ENCODE measurements at places on chromosomes 1 and 21.

DNA sequence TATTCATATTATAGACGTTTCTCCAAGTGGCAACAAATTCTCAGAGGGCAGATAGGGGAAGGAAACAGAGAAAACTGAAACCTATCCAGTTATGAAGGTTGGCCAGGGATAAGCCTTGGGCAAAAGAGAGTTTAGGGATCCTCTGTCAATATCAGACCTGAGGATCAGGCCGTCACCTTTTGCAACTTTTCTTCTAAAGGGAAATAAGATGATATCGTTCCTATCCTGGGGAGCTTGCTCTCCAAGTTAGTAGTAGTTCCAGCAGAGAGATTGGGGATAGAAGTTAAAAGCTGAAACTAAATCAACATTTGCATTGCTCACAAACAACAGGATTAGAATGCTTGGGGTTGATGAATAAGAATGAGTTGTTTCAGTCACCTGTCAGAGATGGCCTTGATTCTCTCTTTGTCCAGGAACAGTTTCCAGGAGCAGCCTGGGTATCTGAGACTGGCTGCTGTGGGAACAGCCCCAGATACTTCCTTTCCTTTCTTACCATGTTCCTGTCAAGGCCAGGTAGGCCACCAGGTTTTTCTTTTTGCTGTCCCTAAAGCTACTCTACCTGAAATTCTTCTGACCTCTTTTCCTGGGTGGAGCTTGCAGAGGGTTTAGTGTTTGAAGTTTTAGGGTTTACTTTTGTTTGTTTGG, 2.5 kb downstream of the RIIAD1 start:
- DNase-seq: no peak

DNA sequence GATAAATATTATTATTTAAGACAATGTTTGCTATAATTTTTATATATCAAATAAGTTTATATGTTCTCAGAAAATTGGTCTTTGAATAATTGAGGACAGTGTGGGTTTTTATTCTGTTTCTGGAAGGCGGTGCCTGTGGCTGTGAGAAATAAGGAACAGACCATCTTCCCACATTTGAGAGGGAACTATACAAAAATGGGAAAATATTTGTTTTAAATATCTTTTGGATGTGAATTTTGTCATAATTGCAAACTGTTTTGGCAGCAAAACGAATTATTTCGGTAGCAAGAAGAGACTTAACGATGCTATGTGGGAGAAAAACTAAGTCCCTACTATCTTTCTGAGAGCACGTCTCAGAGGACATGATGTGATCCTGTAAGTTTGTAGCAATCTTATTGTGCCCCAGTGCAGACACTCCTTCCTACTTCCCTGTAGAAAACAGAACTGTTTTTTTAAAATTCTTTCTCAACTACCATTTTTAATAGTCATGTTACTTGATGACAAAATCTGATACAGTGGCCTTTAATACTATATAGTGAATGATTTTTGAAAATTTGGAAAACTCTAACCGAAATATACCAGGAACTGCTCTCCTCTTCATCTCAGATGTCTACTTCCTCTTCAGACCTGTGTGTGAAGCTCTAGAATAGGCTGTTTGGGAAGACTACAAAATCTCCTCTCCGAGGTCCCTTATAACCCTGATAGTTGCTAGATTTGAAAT, 25.4 kb downstream of the PTPRC start:
- no peak for DNase-seq

- DNase-seq: no peak
These were observed 12.0 kb upstream of the ARHGEF19 start for GRCh38 chr1:16224472-16224871.

DNA sequence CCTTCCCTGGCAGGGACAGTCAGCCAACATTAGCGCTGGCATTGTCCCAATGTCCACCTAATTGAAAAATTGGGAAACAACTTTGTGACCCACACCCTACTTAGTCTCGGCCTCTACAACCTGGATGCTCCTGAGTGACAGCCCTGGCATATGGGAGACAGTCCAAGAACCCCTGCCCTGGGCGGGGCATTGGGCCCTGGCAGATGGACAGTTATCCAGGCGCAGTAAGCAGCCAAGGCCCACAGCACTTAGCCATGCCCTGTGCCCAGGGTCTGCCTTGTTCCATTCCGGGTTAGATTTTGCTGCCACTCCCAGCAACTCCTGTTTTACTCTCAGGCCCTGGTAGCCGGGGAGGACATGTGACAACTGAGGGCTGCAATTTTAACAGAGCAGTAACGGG, 50.3 kb downstream of the NFASC start:
- DNase-seq: no peak

DNA sequence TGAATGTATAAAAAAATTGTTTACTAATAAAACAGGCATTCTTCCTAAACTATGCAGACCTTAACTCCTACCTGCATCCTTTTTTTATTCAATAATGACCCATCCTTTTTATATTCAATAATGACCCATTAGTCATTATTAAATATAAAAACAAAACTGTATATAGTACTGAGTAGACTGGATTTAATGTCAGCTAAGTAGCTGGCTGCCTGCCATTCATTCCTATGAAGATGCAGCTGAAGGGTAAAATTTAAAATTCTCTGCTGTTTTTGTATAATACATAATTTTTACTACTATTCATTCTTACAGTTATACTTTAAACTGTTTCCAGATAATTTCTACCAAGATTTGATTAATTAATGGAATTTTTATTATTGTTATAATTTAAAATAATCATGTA, 79.3 kb downstream of the DENND1B start:
- DNase-seq: no peak

- no peak for DNase-seq
These were observed 317.2 kb downstream of the LTN1 start for GRCh38 chr21:28675331-28676041.

DNA sequence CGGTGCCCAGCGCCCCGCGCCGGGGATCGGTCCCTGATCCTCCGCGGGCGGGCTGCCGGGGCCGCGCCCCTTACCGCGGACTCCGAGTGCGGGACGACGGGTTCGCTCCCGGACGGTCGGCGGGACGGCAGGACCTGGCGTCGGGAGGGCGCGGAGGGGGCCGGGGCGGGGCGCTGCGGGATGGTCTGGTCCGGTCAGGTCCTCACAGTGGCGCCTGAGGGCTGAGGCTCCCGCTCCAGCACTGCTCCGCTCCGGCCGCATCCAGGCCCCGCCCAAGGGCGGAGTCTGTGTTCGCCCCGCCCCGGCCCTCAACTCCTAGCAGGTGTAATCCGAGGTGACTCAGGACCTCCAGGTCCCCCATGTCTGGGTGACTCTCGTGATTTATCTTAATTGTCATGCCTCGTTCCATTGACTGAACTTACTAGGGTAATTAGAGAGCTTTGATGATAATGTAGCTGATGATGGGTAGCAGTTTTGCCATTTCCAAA, at the start of gene RAB3B:
Gene RAB3B, minus strand, starts transcription at position 223 of the 488 bp plus-strand sequence. CDS start 13,583 bp downstream, outside the sequence.
- DNase-seq: peak; percentile 78

DNA sequence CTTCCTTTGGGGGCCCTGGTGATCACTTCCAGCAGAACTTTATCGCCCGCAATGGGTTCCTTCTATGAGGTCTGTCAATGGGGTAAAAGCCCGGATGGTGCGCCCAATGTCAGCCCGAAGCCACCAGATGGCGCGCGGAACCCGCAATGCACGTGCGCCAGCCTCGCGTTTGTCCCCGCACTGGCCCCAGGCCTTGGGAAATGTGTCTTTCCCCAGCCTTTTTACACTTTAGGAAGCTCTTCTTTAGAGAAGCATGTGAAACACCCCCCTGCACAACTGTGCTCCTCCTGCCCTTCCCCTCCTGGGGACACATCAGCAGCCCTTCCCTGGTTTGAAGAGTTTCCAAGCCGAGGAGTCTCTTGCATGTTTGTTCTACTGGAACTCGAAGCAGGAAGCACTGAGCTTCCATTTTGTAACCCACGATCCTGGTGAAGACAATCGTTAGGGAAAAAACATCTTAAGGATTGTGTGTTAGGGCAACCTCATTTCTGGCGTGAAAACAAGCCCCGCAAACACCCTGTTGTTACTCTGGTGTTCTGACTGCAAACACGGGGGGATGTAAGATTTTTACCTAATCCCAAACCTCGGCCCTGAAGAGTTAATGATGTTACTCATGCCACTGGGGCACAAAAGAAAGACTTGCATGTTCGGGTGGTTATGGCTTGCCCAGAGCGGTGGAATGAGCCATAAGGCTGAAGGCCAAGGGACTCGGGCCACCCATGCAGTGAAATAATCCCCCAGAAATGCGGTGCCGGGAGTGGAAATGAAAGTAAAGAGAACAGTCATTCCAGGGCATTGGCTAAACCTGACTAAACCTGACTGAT, 20.4 kb upstream of the TARBP1 start:
- peak; percentile 81 for DNase-seq

DNA sequence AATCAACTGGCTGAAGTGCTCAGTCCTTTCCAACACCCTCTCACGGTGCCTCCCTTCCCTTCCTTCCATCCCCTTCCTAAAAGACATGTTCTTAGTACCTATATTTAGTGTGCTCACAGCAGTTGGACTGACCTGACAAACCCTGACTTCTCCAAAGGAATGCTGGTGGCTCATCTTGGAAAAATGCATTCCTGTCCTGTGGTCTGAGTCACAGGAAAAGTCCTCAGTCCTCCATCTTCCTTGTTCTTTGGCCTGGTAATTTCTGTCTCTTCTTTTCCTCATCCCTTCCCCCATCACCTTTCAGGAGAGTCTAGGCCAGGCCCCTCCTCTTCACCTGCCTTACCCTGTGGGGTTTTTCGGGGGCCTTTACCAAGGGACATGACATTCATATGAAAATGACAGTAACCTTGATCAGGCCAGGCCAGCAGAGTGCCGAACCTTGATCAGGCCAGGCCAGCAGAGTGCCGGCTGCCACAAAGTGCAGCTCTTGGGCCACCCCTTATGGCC, 7.2 kb downstream of the ATP1B1 start:
- no peak for DNase-seq

- DNase-seq: no peak
These were observed 3.4 kb downstream of the OR2T11 start for GRCh38 chr1:248631354-248632008.

- no peak for DNase-seq
These were observed 22.3 kb upstream of the CHODL start for GRCh38 chr21:18222346-18222745.

DNA sequence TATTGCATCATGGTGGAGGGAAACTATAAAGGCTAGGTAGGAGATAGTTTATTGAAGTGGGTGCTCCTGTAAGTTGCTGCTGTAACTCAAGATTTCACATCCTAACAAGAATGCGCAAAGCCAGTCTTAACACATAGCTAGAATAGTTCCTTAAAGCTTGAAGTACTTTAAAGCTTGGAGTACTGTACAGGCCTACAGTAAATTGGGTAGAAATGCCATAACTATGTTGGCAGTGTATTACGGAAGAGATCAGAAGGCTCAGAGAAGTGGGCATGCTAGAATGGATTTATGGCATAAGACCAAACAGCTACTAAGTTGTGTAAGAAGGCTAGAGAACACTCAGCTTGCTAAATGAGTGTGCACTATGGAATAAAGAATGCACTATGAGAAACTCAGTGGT, 44.5 kb downstream of the DMRTA2 start:
- no peak for DNase-seq

- no peak for DNase-seq
These were observed 184.9 kb downstream of the KCNH1 start for GRCh38 chr1:210949039-210949438.

- no peak for DNase-seq
These were observed 26.1 kb upstream of the SLC19A1 start for GRCh38 chr21:45568383-45568782.

- DNase-seq: no peak
These were observed 1.4 kb downstream of the ACKR1 start for GRCh38 chr1:159206110-159206509.

DNA sequence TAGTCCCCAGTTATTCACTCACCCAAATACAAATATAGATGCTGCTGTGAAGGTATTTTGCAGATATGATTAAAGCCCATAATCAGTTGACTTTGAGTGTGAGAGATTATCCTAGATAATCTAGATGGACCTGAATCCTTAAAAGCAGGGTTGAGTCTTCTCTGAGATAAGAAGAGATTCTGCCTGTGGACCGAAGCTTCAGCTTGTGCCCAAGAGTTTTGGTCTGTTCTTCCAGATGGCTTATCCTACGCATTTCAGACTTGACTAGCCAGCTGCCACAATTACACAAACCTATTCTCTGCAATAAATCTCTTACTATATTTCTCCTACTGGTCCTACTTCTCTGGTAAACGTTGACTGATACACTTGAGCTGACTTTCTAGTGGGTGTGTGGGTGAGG, 145.1 kb downstream of the KCNJ6 start:
- DNase-seq: no peak

DNA sequence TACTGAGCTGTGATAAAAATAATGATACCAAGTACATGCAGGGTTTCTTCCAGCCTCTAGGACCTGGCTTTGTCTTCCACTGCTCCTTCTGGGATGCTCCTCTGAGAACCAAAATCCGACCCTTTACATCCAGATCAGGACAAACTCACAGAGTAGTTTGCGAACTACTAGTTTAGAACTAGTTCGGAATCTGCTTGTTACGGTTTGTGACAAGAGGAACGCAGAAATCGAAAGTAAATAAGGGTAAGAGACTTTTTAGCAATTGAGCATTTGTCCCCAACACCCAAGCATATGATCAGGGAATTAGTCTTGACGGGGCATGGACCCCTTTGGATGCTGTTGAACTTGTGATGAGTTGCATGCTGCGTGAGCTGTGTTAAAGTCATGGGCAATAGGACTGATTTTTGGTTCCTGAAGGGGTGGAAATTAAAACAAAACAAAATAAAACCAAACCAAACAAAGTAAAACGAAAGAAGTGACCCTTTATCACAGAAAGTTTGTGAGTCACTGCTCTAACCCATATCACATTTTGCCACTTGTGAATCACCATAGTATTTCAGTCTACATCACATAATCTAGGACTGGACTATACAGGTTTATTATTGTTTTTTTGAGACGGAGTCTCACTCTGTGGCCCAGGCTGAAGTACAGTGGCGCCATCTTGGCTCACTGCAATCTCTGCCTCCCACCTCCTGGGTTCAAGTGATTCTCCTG, 35.7 kb upstream of the ERRFI1 start:
- DNase-seq: no peak

Measured in activated gamma-delta T cell treated with Interleukin-2 at 50 U/mL for 16 hours (primary cell).